Dorsolateral prefrontal cortex (tissue), 122 donors: ENCODE measurements at places on chromosomes 16 and 17.

DNA sequence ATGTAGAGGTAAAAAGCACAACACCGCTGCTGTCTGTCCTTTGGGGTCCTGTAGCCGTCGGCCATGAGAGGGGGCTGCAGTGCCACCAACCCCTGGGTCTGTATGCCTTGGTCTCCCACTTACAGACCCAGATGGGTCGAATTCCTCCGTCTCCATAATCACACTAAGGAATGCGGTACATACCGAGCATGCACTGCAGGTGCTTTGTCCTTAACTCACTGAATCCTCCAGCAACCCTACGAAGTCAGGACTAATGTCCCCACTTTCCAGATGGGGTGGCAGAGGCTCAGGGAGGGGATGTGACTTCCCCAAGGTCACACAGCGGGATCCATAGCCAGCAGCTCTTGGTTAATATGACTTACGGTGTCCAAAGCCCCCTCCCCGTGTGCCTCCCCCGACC lies 219.9 kb upstream of the CIBAR2 start:
- DNase-seq, result no peak

- DNase-seq, result no peak
Measured at GRCh38 chr16:89953671-89954406, 5.3 kb downstream of the DEF8 start.

DNA sequence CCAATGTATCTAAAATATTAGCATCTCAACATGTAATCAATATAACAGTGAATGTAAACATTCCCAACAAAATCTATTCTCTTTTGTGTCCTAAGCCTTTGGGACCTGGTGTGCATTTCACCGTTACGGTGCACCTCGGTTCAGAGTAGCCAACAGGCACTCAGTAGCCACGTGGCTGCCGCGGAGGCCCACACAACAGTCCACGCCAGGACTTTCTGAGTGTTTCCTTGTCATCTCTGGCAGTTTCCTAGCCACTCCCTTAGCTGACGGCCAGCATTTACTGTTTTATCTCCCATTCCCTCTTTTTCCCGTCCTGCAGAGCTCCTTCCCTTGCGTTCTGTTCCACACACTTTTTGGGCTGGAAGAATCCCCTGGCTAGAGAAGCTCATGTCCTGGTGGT lies 36.3 kb downstream of the VAC14 start:
- no peak for DNase-seq

GRCh38 chr17:6577686-6578263 lies 21.4 kb upstream of the PITPNM3 start:
- DNase-seq, result no peak

- peak; percentile 32 for DNase-seq
Measured at GRCh38 chr17:46774108-46774737, 44.3 kb downstream of the WNT3 start.

DNA sequence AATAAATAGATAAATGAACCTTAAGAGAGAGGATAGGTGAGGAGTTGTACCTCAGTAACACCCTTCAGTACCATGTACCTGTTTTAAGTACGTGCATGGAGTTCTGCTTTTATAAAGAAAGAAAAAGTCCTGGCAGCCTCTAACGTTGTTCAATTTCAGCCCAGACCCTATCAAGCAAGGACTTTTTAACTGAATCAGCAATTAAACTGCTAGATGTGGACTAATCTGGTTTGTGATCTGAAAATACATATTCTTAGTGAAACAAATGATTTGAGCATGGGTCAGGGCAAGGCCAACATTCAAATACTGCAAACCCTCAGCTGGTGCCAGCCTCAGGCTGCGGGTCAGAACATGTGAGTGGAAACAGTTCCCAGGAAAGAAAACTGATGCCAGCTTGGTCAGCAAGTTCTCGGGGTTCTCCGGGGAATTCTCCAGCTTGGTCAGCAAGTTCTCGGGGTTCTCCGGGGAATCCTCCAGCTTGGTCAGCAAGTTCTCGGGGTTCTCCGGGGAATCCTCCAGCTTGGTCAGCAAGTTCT lies 84.5 kb downstream of the MRM3 start:
- no peak for DNase-seq

DNA sequence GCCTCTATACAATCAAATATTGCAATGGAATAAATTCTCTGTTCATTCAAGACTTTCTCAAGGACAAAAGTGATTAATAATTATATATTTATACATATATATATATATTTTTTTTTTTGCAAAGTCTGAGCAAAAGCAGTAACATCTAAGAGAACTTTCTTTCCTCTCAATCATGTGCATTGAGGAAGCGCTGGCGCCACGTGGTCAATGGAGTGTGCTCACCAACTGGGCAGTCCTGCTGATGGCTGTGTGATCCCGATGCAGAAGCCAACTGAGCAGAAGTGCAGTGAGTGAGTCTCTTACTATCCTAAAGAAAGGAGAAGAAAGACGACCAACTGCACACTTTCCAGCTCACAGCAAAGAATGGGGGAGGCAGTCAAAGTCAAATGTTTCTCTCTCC lies 37.2 kb upstream of the ULK2 start:
- no peak for DNase-seq

DNA sequence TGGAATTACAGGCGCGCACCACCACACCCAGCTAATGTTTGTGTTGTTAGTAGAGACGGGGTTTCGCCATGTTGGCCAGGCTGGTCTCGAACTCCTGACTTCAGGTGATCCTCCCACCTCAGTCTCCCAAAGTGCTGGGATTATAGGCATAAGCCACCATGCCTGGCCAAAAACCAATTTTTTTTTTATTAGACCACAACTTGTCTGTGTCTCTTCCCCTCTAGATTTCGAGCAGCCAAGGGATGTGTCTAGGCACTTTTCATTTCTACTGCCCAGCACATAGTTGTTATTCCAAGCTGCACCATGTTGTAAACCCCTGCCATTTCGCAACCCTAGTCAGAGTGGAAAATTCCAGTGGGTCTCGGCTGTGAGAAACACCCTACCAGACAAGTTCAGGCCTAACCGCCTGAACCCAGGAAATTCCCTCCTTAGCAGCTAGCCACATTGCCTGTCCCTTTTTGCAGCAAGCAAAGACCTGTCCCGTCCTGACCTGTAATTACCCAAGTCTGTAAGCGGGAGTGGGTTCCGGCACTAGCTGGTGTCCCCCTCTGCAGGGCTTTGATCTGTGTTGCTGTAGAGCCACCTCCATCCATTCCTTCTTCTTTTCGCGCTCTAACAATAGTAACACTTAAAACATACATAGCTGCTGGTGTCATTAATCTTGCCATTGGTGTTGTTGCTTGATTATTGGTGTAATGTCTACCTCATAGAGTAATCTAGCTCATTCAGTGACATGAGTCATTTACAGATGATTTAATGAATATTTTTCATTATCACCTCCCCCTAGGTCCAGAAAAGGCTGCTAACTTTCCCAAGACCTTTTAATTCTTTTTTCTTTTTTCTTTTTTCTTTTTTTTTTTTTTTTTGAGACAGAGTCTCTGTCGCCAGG lies 77.3 kb upstream of the ATF7IP2 start:
- no peak for DNase-seq
